ENCODE measurements at places on chromosomes 5 and 9.

DNA sequence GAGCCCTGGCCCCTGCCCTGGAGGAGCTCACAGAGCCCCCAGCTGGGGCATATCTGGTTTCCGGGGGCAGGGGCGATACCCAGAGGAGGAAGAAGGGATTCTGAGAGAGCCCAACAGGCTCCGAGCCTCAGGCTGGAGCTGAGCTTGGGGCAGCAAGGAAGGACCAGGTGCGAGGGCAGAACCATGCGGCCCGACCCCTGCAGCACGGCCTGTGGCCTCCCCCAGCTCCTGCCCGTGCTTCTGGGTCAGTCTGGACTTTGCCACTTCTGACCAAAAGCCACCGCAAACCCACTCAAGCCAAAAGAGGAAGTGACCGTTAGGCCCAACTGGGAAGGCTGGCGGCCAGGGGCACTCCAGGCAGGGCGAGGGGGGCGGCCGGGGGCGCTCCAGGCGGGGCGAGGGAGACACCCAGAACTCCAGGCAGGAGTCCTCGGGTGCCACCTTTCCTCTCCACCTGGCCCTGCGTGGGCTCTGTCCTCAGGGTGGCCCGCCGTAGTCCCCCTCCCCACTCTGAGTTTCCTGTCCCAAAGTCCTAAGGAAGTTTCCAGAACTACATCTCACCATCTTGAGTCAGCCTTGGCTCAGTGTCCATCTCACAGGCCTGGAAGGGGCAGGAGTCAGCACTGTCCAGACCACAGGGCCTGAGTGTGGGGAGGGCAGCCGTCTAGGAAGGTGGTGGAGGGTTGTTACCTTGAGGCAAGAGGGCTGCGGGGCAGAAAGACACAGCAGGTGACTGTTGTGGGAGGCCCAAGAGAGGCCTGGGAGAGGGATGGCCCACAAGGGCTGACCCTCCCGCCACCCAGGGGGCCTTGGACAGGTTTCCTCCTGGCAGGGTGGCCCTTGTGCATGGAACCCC, 946 bp upstream of the LTC4S start:
- no peak for DNase-seq

DNA sequence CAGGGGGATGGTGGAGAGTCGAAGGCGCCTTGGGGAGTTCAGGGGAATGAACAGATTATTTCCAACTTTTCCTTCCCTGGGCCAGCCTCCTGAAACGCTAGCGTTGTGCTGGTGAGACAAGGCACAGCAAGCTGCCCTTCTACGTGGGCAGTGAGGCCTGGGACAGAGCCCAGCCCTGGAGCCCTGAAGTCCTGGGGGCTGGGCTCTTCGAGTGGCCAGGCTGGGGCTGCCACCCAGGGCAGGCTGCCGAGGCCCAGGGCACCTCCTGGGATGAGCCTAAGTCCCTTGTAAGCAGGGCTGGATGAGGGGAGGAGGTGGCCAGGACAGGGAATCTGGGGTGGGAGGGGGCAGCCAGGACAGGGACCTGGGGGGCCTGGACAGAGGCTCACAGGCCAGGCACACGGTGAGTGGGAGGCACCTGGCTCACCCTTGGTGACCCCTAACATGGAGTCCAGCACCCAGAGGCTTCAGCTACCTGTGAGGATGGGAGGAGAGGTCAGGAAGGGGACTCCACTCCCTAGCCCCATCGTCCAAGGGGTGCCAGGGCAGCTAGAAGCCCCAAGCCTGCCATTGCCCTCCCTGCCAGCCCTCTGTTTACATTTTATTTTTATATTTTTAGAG, 1.3 kb upstream of the LCN12 start:
- DNase-seq, result no peak

DNA sequence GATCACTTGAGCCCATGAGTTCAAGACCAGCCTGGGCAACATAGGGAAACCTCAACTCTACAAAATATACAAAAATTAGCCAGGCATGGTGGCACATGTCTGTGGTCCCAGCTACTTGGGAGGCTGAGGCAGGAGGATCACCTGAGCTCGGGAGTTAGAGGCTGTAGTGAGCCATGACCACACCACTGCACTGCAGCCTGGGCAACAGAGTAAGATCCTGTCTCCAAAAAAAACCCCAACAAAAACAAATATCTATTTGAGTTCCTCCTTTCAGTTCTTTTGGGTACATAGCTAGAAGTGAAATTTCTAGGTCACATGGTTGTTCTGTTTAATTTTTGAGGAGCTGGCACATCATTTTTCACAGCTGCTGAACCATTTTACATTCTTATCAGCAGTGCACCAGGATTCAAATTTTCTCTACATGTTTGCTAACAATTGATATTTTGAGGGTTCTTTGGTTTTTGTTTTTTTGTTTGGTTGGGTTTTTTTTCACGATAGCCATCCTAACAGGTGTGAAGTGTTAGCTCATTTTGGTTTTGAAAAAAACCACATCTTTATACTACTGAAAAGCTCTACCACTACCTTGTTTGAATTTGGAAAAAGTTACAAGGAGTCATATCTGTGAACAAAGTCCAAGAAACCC, 176.9 kb upstream of the SLC12A2 start:
- DNase-seq, result no peak

GRCh38 chr5:58459146-58460001, 512 bp downstream of the PLK2 start:
- no peak for DNase-seq

DNA sequence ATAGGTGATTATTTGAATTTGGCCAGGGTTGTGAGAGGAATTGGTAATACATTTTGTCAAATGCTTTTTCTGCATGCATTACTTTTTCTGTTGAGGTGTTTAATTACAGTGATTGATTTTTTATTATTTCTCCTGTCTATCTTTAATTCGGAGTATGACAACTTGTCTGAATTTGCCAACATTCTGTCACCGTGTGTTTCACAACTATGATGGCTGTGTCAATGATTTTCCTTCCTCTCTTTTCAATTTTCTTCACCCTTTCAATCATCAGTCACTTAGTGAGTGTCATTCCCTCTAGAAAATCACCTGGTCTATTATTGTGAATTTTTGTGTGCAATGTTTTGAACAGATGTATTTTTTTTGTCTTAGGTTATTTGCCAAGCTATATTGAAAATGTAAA, 1221.4 kb upstream of the CDH18 start:
- DNase-seq, result no peak

GRCh38 chr5:123059455-123059854, 22.9 kb upstream of the PPIC start:
- DNase-seq, result peak; percentile 39

GRCh38 chr5:13454050-13454449, 490.4 kb downstream of the DNAH5 start:
- DNase-seq, result no peak

DNA sequence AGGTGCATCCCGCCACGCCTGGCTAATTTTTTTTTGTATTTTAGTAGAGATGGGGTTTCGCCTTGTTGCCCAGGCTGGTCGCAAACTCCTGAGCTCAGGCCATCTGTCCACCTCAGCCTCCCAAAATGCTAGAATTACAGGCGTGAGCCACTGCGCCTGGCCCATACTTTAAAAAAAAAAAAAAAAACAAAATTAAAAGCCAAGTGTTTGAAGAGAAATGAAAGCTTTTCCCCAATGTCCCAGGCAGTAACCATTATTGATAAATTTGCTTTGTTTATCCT, 9.5 kb downstream of the PRRC2B start:
- no peak for DNase-seq

- no peak for DNase-seq
Measured at GRCh38 chr5:130227699-130228098, 323.4 kb downstream of the CHSY3 start.

DNA sequence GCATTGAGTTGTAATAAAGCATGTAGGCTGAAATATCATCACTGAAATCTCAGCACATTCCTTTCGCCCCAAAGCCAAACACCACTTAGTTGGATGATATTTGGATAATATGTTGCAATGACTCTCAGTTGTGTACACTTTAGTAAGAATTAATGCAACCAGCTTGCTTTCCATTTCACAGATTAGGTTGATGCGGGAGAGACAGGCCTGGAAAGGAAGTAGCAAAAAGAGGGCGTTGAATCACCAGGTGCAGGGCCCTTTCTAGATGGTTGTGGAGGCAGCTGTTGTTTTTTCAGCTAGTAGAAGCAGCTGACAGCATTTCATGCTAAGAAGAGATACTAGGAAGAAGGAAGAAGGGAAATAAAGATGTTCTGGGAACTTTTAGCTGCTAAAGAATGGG, 30.9 kb downstream of the DMRT3 start:
- DNase-seq, result no peak

GRCh38 chr5:1204693-1205242, 3.4 kb downstream of the SLC6A19 start:
- no peak for DNase-seq

GRCh38 chr5:72387985-72388384, 67.8 kb downstream of the PTCD2 start:
- DNase-seq, result no peak

GRCh38 chr9:90460220-90460619, 182.4 kb downstream of the DIRAS2 start:
- no peak for DNase-seq

DNA sequence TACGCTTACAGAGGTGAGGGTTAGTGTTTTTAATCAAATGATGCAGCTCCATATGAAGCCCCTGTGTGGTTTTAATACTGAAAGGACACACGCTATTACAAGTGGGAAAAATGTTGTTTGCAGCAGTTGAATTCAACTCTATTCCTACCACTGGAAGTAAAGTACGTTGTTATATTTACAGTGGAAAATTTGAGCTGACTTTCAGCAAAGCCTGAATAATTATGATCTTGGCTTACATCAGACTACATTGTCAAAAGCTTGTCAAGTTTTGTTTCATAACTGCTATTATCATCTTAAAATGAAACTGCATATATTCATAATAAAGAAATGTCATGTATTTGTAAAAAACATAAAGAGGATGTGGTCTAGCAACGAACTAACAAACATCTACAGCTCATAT, 818.5 kb downstream of the SEMA5A start:
- DNase-seq, result no peak

GRCh38 chr9:4317205-4317604, 17.3 kb upstream of the GLIS3 start:
- DNase-seq, result no peak

- DNase-seq, result no peak
Measured at GRCh38 chr9:34611251-34611810, 566 bp downstream of the RPP25L start.

DNA sequence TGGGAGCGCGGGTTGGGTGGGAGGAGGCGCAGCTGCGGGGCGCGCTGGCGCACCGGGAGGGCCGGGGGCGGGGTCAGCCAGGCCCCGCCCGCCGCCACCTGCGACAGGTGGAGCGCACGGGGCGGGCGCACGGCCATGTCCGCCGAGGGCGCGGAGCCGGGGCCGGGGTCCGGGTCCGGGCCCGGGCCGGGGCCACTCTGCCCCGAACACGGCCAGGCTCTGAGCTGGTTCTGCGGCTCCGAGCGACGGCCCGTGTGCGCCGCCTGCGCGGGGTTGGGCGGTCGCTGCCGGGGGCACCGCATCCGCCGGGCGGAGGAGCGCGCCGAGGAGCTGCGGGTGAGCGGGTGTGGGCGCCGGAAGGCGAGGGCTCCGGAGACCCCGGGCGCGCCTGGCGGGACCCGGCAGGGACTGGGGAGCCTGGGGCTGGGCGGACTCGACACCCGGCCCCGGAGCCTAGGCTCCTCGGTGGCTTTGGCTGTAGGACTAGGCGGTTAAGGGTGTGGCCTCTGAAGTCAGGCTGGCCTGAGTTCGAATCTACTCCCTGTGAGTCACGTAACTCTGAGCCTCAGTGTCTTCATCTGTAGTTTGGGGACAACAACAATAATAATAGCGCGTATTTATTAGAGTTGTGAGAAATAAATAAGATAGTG, at the start of gene BSPRY:
Gene BSPRY (plus strand): TSS at position 97 of the 650 bp plus-strand sequence. CDS start 39 bp downstream, at position 136.
- no peak for DNase-seq

- no peak for DNase-seq
Measured at GRCh38 chr9:8252445-8252844, 452.9 kb upstream of the DMAC1 start.

DNA sequence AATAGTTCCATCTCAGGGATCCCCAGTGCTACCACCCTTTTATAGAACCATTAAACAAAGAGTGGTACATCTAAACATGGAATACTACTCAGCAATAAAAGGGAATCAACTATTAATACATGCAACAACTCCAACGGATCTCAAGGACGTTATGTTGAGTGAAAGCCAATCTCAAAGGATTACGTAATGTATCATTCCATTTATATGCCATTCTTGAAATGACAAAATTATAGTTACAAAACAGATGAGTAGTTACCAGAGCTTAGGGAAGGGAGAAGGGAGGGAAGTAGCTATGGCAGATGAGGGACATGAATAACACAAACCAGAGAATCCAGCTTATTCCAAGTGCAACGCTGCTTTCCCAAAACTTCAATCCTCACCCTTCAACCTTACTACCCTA, 69.5 kb downstream of the ACTL7B start:
- DNase-seq, result no peak

DNA sequence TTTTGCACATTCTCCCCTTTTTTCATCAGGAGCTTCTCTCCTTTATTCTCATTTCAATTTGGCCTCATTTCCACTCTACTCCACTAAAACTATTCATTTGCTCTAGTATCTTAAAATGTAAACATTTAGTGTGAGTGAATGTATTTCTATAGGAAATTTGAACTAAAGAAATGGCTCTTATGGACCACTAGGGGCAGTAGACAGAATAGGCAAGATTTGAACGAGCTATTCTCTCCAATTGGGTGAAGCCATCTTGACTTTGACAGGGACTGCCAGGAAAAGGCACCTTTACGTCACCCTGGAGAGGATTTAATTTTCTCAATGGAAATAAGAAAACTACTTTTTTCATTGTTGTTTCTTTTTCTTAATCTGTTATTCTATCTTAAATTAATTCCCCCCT, 666.3 kb downstream of the DNAH5 start:
- no peak for DNase-seq

DNA sequence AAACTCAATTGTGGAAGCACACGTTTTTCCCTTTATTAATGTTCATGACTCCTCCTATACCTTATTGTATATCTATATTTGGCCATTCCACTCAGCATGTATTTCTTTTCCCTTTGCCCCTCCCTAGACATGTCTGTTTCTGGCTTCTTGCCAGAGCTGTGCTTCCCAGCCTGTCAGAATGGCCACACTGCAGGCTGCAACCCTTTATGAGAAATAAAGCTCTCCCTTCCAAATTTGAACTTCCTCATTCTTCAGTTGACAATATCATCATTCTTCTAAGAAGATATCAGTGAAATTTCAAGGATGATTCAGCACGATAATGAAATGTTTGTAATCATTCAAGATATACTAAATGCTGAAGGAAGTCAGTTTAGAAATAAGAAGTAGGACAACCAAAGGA, 107.6 kb upstream of the PRSS3 start:
- no peak for DNase-seq

- peak; percentile 74 for DNase-seq
Measured at GRCh38 chr9:21994556-21995005, at the start of gene CDKN2B-AS1. Gene CDKN2B-AS1 (plus strand): TSS chr9:21994791.

- DNase-seq, result no peak
Measured at GRCh38 chr9:92360083-92360482, 34.3 kb downstream of the CENPP start.

- no peak for DNase-seq
Measured at GRCh38 chr5:178387856-178388190, 155.2 kb upstream of the PHYKPL start.

DNA sequence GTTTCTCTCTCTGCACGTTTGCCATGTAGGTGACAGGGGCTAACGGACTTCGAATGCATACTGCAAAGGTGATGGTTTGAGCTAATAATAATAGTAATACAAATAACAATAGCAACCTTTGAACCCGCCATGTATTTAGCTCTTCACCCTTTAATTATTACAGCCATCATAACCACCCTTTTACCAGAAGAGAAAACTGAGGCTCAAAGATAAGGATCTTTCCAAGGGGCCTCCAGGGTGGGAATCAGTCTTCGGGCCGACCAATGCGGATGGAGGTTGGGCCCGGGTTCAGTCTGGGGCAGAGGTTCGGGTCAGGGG, 494 bp downstream of the CDKN2AIPNL start:
- DNase-seq, result no peak
